Karpas-422 (cell line): ENCODE measurements at places on chromosomes 5 and 9. TPM values are rescaled to one million over a fixed set of nuclear protein-coding genes. Genes with fewer than 3 reads are reported as not detected.

Gene GABRB2
- total RNA-seq: not detected in 2 replicates

DNA sequence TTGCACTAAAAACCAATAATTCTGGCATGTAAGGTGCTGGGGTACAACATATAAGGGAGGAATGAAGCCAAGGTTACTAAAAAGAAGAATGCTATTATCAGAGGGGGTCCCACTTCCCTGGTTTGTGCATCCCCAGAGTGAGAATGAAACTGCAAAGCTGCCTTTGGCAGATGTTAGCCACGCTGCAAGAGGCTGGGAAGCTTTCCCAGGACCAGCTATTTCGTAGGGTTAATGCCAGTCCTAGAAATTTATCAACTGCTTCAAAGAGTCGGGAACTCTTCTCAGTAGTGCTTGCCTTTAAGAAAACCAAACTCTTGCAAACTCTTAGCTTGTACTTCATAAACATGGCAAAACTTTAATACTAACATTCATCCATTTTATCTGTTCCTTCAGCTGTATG lies 87.5 kb upstream of the NR5A1 start:
- DNase-seq: no peak

DNA sequence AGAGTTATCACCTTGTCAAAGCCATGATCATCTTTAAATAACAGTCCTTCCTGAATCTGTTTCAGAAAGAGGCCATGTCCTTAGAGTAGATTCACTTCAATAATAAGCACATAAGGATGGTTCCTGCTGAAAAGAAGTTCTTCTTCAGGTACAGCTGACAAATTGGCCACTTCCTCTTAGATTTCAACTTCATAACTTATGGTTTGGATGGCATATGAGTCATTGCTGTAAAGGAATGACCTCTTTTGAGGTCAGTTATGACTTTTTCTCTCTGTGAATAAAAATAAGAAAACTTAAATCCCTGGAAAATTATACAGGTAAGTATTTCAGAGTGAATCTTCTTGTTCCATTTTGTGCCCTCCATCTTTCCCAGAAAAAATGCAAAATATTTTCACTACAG lies 555.3 kb upstream of the ZNF462 start:
- no peak for DNase-seq

DNA sequence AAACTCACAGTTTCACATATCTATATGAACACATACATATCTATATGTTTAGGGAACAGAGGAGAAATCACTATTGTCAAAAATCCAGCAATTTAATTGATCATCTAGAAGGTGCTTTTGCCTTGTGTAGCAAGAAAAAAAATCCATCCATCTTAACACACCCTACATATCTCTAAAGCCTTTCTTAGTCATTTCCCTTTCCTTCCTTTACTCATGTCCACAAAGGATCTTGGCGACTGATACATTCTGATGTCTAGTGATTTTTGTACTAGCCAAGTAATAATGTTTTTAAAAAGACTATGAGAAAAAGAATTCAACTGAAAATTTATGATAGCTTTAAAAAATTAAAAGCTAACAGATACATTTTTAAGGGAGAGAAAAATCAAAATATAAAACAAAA lies 22.5 kb downstream of the ZDHHC21 start:
- DNase-seq: no peak

GRCh38 chr9:27414220-27414761 lies 109.8 kb upstream of the IFNK start:
- DNase-seq: no peak

DNA sequence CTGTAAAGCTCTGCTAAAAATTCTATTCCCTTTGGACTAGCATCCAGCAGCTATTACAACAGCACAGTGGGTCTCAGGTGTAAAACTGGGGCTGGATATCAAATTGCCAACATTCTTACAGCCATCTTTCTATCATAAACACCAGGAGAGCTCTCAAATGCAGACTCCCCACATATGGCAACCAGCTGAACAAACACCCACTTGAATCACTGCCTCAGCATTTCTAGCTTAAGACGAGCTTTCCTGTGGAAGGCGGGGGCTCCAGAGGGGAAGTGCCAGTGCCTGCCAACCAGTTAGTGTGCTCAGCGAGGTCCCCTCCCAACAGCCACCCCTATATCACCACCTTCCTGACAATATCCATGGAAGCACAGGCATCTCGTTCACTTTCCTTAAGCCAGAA lies 62.2 kb downstream of the IPPK start:
- no peak for DNase-seq

DNA sequence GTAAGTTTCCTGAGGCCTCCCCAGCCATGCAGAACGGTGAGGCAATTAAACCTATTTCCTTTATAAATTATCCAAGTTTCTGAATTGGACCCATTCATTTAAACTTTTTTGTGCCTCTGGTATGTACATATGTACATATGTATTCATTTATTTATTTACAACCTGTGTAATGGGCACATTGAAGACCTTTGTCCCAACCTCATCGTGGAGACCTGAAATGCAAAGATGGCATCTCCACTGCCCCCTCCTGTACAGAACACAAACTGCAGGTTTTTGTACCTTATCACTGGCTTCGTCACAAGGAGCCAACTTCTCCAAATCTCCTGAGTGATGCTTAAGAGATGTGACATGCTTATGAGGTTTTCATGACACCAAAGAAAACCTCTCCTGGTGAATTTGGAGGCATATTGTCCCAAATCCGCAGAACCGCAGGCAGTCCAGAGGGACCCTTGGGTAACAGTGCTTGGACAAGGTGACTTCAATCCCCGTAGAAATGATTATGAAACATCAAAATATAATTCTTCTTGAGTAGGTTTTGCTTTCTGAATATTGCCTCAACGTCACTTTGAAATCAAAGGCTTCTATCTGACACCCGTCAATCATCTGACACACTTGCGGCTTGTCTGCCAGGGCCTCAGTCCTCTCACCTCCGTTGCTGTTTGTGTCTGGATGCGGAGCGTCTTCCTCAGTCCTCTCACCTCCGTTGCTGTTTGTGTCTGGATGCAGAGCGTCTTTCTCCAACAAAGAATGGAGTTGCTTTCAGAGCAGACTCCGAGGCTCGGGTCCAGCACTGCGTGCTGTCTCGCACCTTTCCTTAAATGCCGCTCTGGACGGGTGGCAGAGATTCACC lies 135.0 kb upstream of the IRX4 start:
- peak; percentile 85 for DNase-seq

GRCh38 chr9:4866239-4866969 lies 73.7 kb downstream of the RCL1 start:
- no peak for DNase-seq

Gene LAMC3
- total RNA-seq: not detected in 2 replicates

- no peak for DNase-seq
Measured at GRCh38 chr9:91857291-91858212, 92.5 kb downstream of the ROR2 start.

Gene ADRB2
- 37.0 and 39.9 TPM in 2 replicates for total RNA-seq

DNA sequence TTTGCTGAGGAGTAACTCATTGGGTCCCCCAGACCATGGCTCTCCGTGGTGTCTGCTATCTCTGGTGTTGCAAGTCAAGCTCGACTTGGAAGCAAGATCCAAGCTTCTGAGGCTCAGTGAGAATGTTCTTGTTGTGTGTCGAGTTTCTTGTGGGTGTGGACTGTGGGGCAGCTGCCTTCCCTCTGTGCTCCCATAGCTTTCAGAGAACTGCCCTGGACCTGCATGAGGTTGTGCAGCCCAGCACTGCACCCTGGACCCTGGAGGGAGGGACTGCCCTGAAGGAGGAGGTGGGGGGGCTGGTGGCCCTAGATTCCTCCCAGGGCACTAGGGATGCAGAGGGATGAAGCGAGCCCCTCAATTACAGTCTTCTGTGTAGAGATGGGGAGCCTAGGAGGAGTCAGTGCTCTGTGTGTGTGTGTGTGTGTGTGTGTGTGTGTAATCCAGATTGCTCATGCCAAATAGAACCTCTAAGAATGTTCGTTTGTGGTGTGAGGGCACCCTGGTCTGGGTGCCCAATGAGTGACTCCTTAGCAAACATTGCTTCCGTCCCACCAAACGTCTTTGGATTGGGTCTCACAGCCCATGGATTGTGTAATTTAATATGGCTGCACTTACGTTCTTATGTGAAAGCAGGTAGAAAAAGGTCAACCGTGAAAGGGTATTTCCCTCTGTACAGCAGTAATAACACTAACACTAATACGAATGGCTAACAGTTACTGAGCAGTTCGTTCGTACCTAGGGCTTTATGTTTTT lies 143.3 kb upstream of the LMX1B start:
- no peak for DNase-seq

Gene IRX1
- not detected in 2 replicates for total RNA-seq

Gene PAEP
- total RNA-seq: not detected in 2 replicates
